ENCODE measurements at places on chromosomes 7 and 10.

- DNase-seq, result no peak
- H3K4me1 ChIP-seq, result no peaks in the 10 kb centered on the region
- no peak overlapping the region for H3K27ac ChIP-seq
- peaks cover 6% of the 10 kb centered on the region for H3K27me3 ChIP-seq
Measured at GRCh38 chr7:72405418-72405817, 6.7 kb downstream of the CALN1 start.

DNA sequence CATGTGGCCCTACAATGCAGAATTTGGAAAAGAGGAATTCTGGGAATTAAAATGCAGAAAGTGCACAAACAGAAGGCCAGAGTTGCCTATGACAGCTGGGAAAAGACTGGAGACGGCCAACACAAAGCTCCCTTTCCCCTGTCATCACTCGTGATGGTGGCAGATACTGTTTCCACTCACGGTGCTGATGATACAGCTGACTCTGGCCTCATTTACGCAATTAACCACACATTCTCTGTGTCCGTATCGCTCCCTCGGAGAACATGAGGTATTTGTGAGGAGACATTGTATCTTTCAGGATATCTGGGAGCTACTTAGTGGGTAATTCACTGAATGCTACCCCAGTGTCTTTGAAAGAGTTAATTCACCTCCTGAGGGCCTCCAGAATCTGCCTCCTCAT lies 172.8 kb downstream of the TAX1BP1 start:
- H3K4me1 ChIP-seq, result no peaks in the 10 kb centered on the region
- no peak overlapping the region for H3K27ac ChIP-seq
- peaks cover 9% of the 10 kb centered on the region for H3K27me3 ChIP-seq
- H3K36me3 ChIP-seq, result no peaks in the 10 kb centered on the region
- DNase-seq, result no peak
- H3K4me3 ChIP-seq, result no peak overlapping the region

GRCh38 chr7:134129856-134130523 lies 2.9 kb downstream of the LRGUK start:
- 0 out of 3 replicates have a peak, but pooled peaks cover 3% of the 10 kb centered on the region for H3K27me3 ChIP-seq
- H3K36me3 ChIP-seq, result no peaks in the 10 kb centered on the region
- H3K4me3 ChIP-seq, result no peak overlapping the region

DNA sequence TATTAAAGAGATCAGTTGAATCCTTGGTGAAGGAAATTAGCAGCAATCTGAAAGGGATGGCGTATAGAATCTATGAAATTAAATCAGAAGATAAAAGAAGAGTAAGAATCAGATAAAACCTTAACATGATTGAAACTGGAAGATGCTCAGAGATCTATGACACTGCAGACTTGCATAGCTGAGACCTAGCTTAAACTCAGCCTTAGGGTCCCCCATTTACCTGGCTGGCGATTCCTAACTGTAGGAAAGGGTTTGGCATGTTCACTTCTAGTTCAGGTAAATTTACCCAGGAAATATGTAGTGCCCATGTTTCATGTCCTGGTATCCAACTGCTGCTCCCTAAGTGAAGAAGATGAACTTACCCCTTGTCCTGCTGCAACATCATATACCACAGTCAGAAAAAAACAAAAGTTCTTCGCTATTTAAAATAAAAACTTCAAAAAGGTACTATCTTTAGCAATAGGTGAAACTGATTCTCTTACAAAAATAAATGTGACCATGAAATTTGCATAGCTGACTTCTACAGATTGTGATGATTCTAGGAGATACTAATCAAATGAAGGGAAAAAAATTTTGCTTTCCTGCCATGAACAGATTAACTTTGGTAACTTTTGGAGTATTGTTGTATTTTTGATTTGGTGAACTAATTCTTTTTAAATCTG lies 47.8 kb upstream of the TMEM243 start:
- no peak overlapping the region for H3K4me3 ChIP-seq
- H3K27ac ChIP-seq, result no peak overlapping the region
- H3K27me3 ChIP-seq, result no peaks in the 10 kb centered on the region
- DNase-seq, result no peak
- no peaks in the 10 kb centered on the region for H3K4me1 ChIP-seq

GRCh38 chr7:153920126-153920525 lies 132.1 kb upstream of the DPP6 start:
- H3K27ac ChIP-seq, result no peak overlapping the region
- H3K4me3 ChIP-seq, result no peak overlapping the region
- no peaks in the 10 kb centered on the region for H3K36me3 ChIP-seq
- no peaks in the 10 kb centered on the region for H3K4me1 ChIP-seq

- H3K27me3 ChIP-seq, result no peaks in the 10 kb centered on the region
- no peak overlapping the region for H3K27ac ChIP-seq
- H3K36me3 ChIP-seq, result no peaks in the 10 kb centered on the region
- no peaks in the 10 kb centered on the region for H3K4me1 ChIP-seq
- DNase-seq, result no peak
Measured at GRCh38 chr10:88680958-88681357, 16.7 kb downstream of the LIPF start.

DNA sequence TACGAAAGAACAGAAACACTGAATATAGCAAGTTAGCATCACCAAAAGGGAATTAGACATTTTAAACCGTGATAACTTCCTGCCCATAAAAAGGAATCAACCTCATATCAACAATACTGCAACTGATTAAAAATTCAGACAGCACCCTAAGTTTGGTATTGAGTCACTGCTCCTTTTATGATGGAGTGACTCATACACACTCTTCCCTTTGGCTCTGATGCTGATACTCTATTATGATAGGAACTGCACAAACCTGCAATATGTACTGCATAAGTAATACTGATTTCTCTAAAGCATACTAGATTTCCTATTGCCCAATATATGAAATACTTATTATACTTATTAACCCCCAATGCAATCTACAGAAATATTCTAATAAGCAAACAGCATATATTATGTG lies 118.7 kb downstream of the PARD3 start:
- H3K4me1 ChIP-seq, result peaks cover 36% of the 10 kb centered on the region
- no peak overlapping the region for H3K4me3 ChIP-seq
- H3K36me3 ChIP-seq, result peaks cover 7% of the 10 kb centered on the region
- DNase-seq, result no peak

DNA sequence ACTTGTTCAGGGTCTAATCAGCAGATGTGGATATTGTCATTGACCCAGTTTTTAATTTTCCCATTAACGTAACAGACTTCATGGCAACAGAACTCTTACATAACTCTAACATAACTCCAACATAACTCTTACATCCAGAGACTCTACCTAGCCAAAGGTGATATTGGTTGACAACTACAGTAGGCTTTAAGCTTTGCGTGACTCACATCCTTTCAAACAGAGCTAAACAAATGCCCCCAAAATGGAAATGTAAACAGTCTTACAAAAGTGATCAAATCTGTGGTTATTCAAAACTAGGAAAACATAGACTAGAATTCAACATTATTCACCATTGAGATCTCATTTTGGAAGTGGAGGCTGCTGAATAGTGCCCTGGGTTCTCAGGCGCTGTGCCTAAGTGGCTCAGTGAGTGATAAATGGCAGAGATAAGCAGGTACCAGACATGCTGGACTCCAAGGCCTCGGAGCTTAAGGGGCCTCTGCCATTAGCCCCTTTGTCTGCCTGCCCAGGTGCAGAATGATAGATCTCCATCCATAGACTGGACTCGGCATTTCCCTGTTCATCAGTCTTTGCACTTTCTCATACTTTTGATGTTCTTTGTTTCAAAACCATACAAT lies 34.3 kb upstream of the BTBD16 start:
- no peak overlapping the region for H3K27ac ChIP-seq
- H3K36me3 ChIP-seq, result peaks cover 16% of the 10 kb centered on the region
- DNase-seq, result no peak
- H3K4me1 ChIP-seq, result peaks cover 17% of the 10 kb centered on the region

DNA sequence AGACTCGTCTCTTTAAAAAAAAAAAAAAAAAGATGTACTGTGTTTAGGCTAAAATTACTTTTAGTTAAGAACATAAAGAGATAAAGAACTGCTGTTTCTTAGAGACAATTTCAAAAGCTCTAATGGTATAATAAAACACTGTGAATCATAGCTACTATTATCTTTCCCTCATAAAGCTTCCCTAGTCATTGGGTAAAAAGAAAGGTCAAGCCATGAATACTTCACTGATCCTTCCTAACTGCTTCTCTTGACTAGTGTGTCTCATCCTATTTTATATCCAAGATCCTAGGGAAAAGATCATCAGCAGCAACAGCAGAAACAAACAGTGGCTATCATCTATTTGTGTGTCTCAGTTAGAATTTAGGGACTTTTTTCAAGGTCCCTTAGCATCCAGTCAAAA lies 10.5 kb downstream of the YME1L1 start:
- H3K4me1 ChIP-seq, result peaks cover 12% of the 10 kb centered on the region
- H3K27ac ChIP-seq, result no peak overlapping the region
- DNase-seq, result no peak
- no peaks in the 10 kb centered on the region for H3K27me3 ChIP-seq

GRCh38 chr7:143974459-143974858 lies 19.8 kb downstream of the OR2F1 start:
- peak; percentile 70 for DNase-seq
- H3K27me3 ChIP-seq, result no peaks in the 10 kb centered on the region
- no peak overlapping the region for H3K4me3 ChIP-seq
- peaks cover 20% of the 10 kb centered on the region for H3K4me1 ChIP-seq
- H3K36me3 ChIP-seq, result no peaks in the 10 kb centered on the region

DNA sequence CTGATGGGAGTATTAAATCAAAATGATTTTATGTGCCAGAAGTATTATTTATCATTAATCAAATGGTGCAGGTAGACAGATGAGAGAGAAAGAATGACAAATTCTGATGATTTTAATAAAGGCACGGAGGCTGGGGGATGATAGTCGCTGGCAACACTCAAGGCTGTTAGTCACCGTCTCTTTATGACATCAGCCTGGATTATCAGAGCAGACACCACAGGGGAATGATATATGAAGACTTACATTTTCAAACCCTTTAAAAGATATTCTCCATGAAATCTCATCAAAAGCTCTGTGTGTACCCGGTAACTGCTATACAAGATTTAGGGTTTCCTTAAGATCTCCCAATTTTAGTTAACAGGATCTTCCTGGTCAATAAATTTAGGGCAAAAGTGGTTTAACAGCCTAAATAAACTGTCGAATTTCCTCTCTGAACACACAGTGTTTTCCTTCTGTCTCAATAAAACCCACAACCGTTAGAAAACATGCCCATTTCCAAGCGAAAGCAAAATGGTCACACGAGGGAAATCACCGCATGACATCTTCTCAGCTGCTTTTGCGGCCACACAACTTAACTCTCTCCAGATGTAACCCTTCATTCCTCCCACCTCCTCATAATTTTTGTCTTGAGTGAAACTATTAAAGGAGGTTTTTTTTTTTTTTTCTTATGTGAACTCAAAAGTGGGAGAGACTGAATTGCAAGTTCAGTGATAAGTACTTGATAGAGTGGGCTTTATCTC lies 133.2 kb upstream of the FAM171A1 start:
- no peaks in the 10 kb centered on the region for H3K36me3 ChIP-seq
- H3K4me1 ChIP-seq, result no peaks in the 10 kb centered on the region
- no peak for DNase-seq

- no peak for DNase-seq
- H3K27me3 ChIP-seq, result peaks cover 9% of the 10 kb centered on the region
- no peak overlapping the region for H3K27ac ChIP-seq
- peaks cover 29% of the 10 kb centered on the region for H3K4me1 ChIP-seq
- no peaks in the 10 kb centered on the region for H3K36me3 ChIP-seq
Measured at GRCh38 chr10:123991611-123992570, 100.3 kb upstream of the CPXM2 start.

DNA sequence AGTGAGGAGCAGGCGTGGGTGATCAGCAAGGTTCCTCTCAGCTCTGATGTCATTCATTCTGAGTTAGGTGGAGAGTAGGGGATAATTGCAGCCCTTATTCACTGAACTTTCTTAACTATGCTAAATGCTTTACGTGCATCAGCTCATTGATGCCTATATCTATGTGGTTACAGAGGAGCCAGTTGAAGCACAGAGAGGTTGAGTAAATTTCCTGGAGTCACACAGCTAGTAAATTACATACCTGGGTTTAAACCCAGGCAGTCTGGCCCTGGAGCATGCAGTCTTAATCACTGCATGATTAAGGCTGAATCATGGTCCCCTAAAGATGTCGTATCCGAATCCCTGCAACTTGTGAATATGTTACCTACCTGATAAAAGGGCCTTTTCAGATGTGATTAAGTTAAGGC lies 99.6 kb downstream of the GRK5 start:
- peaks cover 50% of the 10 kb centered on the region for H3K4me1 ChIP-seq
- no peak overlapping the region for H3K27ac ChIP-seq
- H3K4me3 ChIP-seq, result no peak overlapping the region
- no peaks in the 10 kb centered on the region for H3K36me3 ChIP-seq
- no peaks in the 10 kb centered on the region for H3K27me3 ChIP-seq

DNA sequence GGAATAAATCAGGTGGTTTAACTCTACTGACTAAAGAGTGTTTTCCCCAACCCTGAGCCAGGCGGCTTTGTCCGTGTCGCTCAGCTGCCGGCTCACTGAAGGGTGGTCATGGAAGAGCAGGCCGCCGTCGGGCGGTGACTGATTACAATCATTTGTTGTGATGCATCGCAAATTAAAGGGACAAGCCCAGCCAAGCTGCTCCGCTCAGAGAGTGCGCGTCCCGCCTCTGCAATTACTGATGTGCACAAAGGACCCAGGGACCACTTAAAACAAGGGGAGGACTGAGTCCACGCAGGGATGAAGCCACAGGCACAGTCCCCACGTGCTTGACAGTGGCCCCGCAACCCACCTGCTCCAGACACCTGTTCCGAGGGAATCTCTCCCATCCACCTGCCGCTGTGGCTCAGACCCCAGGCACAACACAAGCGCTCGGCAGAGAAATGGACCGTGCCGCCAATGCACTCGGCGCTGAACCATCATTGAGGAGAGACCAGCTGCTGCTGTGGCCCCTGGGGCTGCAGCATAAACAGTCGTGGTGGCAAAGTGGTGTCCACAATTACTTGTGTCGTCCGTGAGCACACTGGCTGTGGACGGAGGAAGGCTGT lies 526.5 kb downstream of the PTPRN2 start:
- no peak for DNase-seq
- H3K4me1 ChIP-seq, result no peaks in the 10 kb centered on the region
- H3K27me3 ChIP-seq, result no peaks in the 10 kb centered on the region
- no peak overlapping the region for H3K4me3 ChIP-seq

GRCh38 chr10:70477661-70478162 lies 855 bp upstream of the PALD1 start:
- H3K27ac ChIP-seq, result no peak overlapping the region
- peak; percentile 13 for DNase-seq
- no peaks in the 10 kb centered on the region for H3K36me3 ChIP-seq
- peaks cover 15% of the 10 kb centered on the region for H3K4me1 ChIP-seq

DNA sequence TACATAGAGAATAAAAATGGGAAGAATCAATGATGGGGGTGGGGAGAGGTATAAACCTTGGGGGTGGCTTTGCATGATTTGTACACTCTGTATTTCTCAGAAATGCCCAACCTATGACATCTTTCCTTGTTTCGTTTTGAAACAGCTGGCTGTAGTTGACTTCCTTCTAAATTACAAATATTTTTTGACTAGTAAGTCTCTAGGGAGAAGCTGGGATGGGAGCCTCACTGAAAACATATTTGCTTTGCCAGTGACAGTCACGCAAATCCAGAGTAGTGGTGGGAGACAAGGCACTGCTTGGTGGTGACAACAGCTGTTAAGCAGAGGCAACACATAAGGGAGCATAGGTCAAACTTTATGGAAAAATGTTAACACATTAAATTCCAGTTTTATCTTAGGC lies 440.5 kb downstream of the SEMA3D start:
- H3K27me3 ChIP-seq, result no peaks in the 10 kb centered on the region
- H3K4me1 ChIP-seq, result no peaks in the 10 kb centered on the region
- H3K36me3 ChIP-seq, result no peaks in the 10 kb centered on the region
- H3K4me3 ChIP-seq, result no peak overlapping the region
- no peak for DNase-seq

- no peak overlapping the region for H3K27ac ChIP-seq
- H3K36me3 ChIP-seq, result no peaks in the 10 kb centered on the region
- peaks cover 10% of the 10 kb centered on the region for H3K4me1 ChIP-seq
Measured at GRCh38 chr7:102040569-102040968, 223.1 kb downstream of the CUX1 start.
